ENCODE measurements at places on chromosomes 3 and 15.

DNA sequence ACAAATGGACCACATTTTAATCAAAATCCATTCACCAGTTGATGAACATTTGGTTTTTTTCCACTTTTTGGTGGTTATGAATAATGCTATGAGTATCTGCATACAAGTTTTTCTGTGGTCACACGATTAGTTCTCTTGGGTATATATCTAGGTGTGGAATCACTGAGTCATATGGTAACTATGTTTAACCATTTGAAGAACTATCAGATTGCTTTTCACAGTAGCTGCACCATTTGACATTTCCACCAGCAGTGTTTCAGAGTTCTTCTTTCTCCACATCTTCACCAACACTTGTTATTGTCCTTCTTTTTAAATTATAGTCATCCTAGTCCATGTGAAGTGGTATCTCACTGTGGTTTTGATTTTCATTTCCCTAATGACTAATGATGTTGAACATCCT is 33.3 kb upstream of the ATG7 start:
- DNase-seq: no peak

DNA sequence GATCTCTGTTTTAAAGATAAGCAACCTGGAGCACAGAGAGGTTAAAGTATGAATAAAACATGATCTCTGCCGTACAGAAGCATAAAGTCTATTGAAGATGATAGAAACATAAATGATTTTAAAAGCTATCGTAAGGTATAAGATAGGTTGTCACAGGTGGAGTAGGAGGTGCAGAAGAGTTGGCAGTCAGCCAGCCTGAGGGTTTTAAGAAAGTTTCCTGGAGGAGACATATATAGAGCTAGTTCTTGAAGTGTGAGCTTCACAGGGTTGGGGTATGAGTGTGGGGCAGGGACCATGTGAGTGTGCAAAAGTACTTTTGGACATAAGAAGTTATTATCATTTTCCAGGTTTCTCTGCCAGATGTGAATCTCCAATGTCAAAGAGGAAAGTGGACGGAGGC is 3.9 kb upstream of the FGF12 start:
- DNase-seq: no peak

DNA sequence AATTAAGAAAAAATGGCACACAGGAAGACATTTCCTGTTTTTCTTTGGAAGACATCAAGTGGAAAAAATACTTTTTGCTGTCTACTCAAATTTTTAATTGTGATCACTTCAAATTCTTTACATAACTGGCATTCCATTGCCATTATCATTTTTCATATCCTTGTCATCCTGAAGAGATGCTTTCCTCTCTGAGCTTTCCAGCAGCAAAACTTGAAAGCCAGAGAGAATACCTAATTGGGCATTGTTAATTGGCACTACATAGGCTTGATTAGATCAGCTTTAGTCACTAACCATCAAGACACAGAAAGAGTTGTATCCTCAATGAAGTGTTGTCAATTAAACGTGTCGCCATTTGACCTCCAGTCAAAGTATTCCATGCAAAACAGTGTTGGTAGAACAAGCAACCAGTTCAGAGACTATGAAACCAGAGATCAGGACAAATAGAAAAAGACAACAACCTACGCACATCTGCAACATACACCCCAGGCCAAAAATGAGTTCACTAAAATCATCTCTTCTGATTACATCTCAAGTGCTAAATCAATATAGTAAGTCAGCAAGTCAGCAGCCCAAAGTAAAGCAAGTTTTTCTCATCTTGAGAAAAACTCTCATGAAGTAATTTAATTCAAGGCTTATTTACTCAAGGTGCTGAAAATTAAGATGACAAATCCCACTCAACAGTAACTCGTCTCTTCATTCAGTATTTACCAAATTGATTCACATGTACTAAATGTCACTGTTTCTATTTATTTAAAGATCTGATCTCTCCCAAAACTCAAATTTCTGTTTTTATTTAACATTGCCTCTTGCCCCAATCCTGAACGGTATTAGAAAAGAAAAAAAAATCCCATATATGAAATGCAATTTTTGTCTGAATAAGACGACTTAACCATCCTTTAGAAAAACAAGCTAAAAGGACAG is 123.0 kb downstream of the SUCLG2 start:
- DNase-seq: no peak

- DNase-seq: no peak
Observed at GRCh38 chr15:92003515-92004067, 150.1 kb downstream of the SLCO3A1 start.

- DNase-seq: no peak
Observed at GRCh38 chr3:29406291-29406832, 125.5 kb downstream of the RBMS3 start.

DNA sequence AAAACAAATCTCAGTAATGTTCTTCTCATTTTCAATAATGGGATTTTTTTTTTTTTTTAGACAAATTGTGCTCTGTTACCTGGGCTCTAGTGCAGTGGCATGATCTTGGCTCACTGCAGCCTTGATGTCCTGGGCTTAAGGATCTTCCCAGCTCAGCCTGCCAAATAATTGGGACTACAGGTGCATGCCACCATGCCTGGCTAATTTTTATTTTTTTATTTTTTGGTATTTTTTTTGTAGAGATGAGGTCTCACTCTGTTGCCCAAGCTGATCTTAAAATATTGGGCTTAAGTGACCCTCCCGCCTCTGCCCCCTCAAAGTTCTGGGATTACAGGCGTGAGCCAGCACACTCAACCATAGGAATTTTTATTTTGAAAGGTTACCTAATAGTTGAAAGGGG is 126.2 kb downstream of the MDFIC2 start:
- no peak for DNase-seq

DNA sequence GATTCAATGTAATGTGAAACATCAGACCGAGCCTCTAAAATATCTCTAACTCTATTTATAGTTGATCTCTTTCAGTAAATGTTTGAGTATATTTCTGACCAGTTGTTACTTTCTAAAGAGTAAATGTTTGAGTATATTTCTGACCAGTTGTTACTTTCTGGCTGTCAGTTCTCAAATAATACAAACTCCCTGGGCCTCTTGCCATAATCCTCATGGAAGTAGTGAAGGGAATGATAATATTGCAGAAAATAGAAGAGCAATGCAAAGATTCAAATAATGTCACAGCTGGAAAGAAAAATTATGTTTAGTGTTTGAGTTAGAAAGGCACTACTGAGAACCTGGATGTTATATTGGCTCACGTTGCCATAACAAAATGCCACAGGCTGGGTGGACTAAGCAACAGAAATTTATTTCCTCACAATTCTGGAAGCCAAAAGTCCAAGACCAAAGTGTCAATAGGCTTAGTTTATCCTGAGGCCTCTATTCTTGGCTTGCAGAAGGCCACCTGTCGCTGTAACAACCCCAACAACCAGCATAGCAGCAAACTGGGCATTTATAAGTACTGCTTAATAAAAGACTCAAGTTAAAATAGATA is 470.6 kb upstream of the BCHE start:
- no peak for DNase-seq

DNA sequence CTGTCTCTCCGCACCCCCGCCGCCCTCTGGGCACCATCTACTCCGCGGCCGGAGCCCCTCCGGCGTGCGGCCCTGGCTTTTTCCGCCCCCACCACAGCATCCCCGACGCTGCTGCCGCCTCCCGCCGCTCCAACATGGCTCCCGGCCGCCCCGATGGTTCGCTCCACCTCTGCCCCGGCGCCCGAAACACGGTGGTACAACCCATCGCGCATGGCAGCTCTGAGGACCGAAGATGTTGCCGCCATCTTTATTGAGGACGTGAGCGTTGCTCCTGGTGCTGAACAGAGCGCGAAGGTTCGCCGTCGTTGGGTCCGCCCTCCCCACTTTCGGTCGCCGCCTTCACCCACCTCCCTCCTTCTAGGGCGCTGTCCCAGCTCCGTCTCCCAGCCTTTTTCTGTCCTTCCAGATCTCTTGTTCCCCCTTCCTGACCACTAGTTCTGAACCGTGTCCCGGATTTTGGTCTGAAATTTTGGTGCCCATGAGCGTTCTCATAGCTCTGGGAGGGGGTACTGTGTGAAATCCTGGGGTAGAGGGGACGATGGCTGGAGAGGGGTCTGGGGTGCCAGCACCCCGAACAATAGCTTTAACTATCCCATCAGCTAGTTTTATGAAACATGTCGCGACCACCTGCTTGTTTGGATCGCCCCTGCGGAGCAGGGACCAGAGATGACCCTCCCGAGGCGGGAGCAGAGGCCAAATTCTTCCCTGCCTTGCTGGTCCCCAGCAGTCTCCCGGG is at the start of gene CELSR3:
TSS of gene CELSR3 (minus strand) at position 134 of the 736 bp plus-strand sequence. CDS start 252 bp downstream, outside the sequence.
- DNase-seq: no peak

GRCh38 chr3:38957296-38957695 is 94.4 kb downstream of the SCN11A start:
- DNase-seq: no peak

DNA sequence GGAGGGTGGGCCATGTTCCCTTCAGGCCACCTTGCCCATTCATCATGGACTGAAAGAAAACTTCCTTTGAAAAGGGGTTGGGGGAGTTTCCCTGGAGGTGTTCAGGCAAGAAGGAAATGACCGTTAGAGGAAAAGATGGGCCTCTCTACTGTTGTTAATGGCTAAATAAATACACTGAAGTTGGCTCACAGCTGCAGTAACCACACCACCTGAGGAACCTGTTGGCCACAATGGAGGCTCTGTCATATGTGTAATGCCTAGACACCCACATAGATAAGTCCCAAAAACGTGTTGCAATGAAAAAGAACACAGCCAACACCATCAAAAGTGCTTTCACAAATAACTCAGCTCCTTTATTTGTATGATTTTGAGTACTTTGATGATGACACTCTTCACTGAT is 38.2 kb upstream of the FAM3D start:
- DNase-seq: no peak

DNA sequence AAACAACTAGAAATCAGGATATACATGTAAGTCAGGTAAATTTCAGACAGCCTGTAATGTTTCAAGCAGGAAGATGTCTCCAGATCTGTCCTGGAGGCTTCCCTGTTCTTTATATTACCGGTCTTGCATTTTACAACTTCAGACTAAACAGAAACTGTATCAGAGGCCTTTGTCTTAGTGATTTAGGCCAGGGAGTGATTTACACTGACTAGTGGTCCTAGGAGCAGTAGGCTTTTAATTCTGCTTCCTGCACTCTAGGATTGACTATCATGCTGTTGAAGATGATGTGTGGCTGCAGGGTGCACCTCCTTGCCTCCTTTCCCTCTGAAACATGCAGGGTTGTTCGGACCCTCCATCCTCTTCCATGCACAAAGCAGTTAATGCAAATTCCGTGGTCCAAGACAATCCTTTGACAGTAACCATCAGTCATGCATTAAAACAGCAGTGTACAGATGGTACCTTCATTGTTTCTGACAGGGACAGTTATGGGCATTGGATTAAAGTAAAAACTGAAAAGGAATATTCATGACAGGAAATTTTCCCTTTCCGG is 27.6 kb downstream of the CHRNA7 start:
- no peak for DNase-seq

- DNase-seq: no peak
Observed at GRCh38 chr3:128378631-128379347, 87.9 kb downstream of the DNAJB8 start.

DNA sequence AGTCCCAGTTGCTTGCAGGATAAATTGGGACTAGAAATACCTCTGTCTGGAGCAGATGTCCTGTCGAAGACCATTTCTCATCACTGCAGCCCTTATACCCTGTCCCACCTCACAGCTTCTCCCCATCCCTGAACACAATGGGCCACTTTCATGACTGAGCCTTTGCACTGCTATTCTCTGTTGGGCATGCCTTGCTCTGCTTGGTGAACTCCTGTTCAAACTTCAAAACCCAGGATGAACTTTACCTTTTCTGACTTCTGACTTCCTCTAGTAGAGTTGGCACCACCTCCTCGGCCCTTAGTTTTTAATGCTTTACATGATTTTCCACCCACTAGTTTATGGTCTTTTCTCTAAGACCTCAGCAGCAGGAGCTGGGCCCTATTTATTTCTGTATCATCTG is 48.4 kb downstream of the ST6GAL1 start:
- DNase-seq: no peak

GRCh38 chr3:125589547-125590122 is 5.7 kb downstream of the OSBPL11 start:
- no peak for DNase-seq

- DNase-seq: no peak
Observed at GRCh38 chr15:87589134-87589533, 667.4 kb downstream of the NTRK3 start.

Measured in bone marrow (tissue), 2 donors.